ENCODE measurements at places on chromosomes 7 and 10. TPM values are rescaled to one million over a fixed set of nuclear protein-coding genes. Genes with fewer than 3 reads are reported as not detected.

The PHKG1 gene
- total RNA-seq = 3.4 TPM

The TMEM176A gene
- total RNA-seq = not detected

The BNIP3 gene
- 43.0 TPM for total RNA-seq

The TMEM270 gene
- total RNA-seq = not detected

The TMEM209 gene
- total RNA-seq = 55.0 TPM

The CUZD1 gene
- 3.0 TPM for total RNA-seq

The CASP7 gene
- 20.7 TPM for total RNA-seq

The LEP gene
- total RNA-seq = not detected

The VSTM2A gene
- not detected for total RNA-seq

The VWA2 gene
- not detected for total RNA-seq

The TBRG4 gene
- total RNA-seq = 195 TPM

The SMO gene
- total RNA-seq = 0.56 TPM

The CABCOCO1 gene
- not detected for total RNA-seq

The MUC3A gene
- not detected for total RNA-seq

The EFCAB10 gene
- total RNA-seq = not detected

The ABCB1 gene
- 3.3 TPM for total RNA-seq

The TEX47 gene
- total RNA-seq = not detected

The GIMAP2 gene
- total RNA-seq = 24.7 TPM

The NKX2-3 gene
- total RNA-seq = not detected

The CPXM2 gene
- not detected for total RNA-seq

The ESYT2 gene
- 59.1 TPM for total RNA-seq

The AKR1D1 gene
- not detected for total RNA-seq

The KLF14 gene
- not detected for total RNA-seq

The MICU1 gene
- 28.4 TPM for total RNA-seq

The CHAT gene
- 0.54 TPM for total RNA-seq

The CSGALNACT2 gene
- 32.0 TPM for total RNA-seq

The PNLIPRP3 gene
- total RNA-seq = not detected

The FAM24A gene
- total RNA-seq = not detected

The EVX1 gene
- total RNA-seq = not detected

The CCZ1B gene
- 94.8 TPM for total RNA-seq

The AZGP1 gene
- not detected for total RNA-seq

The GBX1 gene
- total RNA-seq = not detected

The LIPF gene
- total RNA-seq = not detected

The BTBD16 gene
- total RNA-seq = not detected

The NCF1 gene
- 0.39 TPM for total RNA-seq

The CACNB2 gene
- total RNA-seq = 0.13 TPM

The SHOC2 gene
- total RNA-seq = 50.7 TPM

The TMEM225B gene
- total RNA-seq = 0.64 TPM

The MMRN2 gene
- total RNA-seq = not detected

The ARHGEF35 gene
- 3.4 TPM for total RNA-seq

The TRUB1 gene
- total RNA-seq = 21.6 TPM

The TSPAN12 gene
- total RNA-seq = not detected

The NAT16 gene
- not detected for total RNA-seq

The EMX2 gene
- total RNA-seq = not detected

The AKR1C8 gene
- 0.22 TPM for total RNA-seq

The MLXIPL gene
- total RNA-seq = not detected

The GHITM gene
- 142 TPM for total RNA-seq

All from activated T-helper 1 cell treated with anti-CD3 and anti-CD28 coated beads, Interleukin-12 subunit alpha, Interleukin-12 subunit beta, Interleukin-2, Interleukin-4 antibody, amounts not matched to agents 30 ng/mL and 10 ng/mL and 1 ng/mL, durations not matched to agents 14 hours and 24 hours and 36 hours (primary cell).